NCI-H526 treated with DMSO at 0.1 percent for 48 hours (cell line): ENCODE measurements at places on chromosomes 12 and 14.

- no peak for DNase-seq
These were observed 41.0 kb upstream of the KCNJ8 start for GRCh38 chr12:21815306-21816062.

DNA sequence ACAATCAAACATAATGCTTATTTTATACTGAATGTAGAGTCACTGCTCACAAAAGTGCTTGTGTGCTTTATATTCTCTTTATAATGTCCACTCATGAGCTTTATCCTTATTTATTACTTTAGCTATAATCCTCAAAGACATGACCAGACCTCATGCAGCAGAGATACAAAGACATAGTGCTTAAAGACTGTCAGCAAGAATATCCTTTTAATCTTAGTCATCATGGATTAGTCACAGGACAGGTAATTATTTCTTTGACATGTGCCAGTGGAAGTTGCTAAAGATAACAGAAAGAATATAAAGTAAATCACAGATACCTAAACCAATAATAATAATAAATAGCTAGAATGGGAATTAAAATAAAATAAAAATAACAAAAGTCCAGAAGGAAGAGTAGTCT is 707.5 kb downstream of the BCL11B start:
- no peak for DNase-seq

GRCh38 chr14:90235179-90235976 is 21.0 kb upstream of the PSMC1 start:
- peak; percentile 73 for DNase-seq

DNA sequence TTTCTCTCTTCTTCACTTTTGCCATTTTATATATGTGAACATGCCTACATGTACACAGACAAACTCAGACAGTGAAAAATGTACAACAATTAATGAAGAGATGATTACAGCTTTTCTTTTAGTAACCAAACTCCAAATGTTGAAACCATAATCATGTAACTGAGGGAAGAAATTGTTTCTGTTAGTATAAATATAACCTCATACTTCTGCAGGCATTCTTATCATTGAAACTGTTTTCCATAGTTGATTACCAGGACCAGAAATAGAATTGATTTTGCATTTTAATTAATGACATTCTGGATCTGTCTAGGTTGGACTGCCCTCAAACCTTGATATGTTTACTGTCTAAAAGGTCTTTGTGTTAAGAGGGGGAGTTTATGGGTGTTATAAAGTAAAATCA is 3.2 kb downstream of the ANO4 start:
- no peak for DNase-seq

DNA sequence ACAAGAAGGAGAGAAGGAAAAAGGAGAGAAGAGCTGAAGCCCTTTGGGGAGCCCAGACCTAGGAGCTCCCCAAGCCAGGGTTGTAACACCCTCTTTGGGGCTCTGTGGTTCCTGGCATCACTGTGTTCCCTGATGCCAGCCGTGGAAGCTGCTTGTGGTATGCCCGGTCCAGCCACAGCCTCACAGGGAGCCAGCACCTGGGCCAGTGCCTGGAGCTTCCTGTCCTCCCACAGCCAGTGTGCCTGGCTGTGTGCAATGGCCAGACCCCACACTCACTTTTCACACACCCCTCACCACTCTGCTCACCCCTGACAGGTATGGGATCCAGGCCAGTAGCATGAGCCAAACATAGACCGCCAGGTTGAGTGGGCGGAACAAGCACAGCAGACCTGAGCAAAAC is 834.7 kb downstream of the FLRT2 start:
- no peak for DNase-seq

DNA sequence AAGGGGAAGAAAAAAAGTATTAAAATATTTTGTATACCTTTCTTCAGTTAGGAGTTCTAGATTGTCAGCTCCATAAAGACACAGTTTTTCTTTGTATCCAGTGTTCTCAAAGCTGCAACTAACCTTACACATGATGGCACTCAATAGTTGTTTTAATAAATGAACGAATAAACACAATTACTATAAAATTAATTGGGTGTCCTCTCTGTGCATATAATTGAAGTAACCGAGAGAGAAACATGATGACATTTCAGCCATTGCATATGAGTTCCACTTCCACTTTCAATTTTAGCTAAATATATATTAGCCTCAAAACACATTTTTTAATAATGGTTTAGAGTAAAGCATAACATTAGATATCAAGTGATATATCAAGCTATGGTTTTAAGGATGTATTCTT is 671.2 kb downstream of the LRFN5 start:
- no peak for DNase-seq

DNA sequence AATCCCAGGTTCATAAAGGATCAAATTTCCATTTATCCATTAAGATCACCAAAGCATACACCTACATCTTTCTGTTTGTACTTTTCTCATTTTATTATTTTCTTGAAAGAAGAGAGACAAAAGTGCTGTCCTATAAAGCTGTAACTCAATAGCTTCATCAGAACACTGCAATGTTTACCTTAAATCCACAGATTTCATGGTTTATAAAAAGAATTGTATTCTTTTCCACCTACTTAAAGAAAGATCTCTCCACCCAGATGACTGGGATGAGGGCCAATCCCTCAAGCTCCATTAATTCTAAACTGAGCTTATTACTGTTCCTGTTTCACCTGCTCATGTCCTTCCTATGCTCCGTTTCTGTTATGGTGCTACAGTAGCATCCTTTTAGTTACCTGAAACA is 470.6 kb downstream of the BCAT1 start:
- peak; percentile 64 for DNase-seq

DNA sequence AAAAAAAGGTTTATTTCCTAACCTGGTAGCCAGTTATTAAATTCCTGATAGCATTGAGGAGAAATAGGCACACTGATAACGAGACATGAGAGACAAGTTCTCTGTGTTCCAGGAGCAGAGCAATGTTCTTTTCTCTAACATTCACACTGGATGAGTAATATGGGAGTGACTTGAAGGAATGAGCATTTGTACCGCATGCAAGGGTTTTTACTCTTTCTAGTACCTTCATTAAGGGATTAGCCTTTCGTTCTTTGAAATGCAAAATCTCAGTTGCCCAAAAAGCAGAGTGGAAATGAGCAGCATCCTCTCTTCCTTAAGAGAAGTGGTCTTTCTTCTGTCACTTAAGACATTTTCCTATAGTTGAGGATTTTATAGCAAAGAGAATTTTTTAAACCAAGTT is 54.7 kb downstream of the FGD4 start:
- no peak for DNase-seq

DNA sequence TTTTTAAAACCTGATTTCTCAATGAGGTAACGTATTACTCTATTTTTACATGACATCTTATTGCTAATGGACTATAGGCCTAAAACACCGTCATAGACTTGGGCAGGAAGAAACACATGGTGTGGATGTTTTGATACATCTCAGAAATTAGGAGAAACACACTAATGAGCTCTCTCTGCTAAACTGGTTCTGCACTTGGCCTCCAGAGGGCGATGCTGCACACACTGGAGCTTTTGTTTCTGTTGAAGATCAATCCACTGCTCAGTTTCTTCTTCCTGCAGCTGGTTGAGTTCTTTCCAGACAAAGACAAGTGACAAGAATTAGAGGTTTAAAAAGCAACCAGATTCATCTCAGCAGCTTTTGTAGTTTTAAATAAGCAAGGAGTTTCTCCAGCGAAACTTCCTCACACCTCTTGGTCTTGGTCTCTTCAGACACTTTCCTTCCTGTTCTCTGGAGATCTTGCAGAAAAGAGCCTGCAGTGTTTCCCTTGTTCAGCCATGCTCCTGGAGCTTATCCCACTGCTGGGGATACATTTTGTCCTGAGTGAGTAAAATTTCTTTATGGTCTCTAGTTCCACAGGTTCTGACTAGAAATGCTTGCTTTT is 178.5 kb upstream of the OR4E1 start:
- DNase-seq, result no peak

- DNase-seq, result no peak
These were observed 68.1 kb downstream of the LRRC74A start for GRCh38 chr14:76894308-76894707.

- DNase-seq, result no peak
These were observed 1300.5 kb upstream of the TMEM132C start for GRCh38 chr12:126966498-126966897.

DNA sequence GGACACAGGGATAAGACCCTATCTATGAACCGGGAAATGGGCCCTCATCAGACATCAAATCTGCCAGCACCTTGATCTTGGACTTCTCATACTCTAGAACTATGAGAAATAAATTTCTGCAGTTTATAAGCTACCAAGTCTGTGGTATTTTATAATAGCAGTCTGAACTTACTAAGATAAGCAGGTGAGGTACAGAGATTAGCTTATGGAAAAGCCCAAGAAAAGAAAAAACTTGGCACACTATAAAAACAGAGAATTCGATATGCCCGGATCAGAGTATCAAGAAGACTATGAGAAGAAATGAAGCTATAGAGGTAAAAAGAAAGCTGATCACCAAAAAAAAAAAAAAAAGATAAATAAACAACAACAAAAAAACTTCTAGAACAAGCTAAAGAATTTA is 52.6 kb downstream of the EEA1 start:
- DNase-seq, result no peak

- peak; percentile 31 for DNase-seq
These were observed 439.9 kb downstream of the EGLN3 start for GRCh38 chr14:33510991-33511390.

GRCh38 chr12:106586278-106586802 is 3.5 kb downstream of the RFX4 start:
- no peak for DNase-seq

DNA sequence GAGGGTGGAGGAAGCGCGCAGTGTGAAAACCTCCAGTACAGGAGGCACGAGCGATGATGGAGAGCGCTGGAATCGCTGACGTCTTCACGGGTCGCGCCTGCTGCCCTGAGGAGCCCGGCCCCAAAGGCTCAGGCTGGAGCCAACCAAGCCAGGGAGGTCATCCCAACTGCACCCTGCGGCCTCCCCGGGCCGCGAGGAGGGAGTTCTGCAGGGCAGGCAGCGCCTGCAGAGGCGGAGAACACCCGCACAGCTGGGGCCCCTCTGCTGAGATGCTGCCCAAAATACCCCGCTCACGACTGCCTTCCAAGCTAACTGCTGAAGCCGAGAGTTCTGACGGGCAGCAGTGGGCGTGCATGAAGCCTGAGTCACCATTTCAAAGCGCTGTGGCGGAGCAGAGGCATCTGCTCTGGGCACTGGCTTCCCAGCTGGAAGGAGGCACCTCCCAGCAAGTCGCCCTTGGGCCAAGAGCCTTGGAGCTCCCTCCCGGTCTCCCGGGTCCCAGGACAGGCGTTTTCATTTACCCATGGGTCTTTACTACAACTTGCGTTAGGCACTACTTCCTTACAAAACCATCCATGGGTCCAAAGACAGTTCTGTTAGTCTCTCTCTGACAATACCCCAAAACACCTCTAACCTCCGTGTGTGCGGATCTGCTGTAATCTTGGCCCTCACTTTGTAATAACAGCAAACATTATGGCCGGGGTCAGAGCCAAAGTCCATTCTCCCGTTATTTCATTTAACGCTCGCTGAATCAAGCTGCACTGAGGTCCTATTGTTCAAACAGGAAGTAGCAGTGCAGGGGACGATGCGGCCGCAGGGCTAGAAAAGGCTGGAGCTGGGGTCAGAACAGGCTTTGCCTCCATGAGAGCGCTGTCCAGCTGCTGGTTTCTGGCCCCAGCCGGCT is 60.1 kb upstream of the RIMBP2 start:
- no peak for DNase-seq

GRCh38 chr12:124993626-124994436 is at the start of gene BRI3BP:
Gene BRI3BP (plus strand): TSS chr12:124993645. CDS start chr12:124993791, 146 bp downstream.
- DNase-seq, result peak; percentile 39

GRCh38 chr14:99524804-99525698 is 43.8 kb downstream of the CCNK start:
- DNase-seq, result no peak

DNA sequence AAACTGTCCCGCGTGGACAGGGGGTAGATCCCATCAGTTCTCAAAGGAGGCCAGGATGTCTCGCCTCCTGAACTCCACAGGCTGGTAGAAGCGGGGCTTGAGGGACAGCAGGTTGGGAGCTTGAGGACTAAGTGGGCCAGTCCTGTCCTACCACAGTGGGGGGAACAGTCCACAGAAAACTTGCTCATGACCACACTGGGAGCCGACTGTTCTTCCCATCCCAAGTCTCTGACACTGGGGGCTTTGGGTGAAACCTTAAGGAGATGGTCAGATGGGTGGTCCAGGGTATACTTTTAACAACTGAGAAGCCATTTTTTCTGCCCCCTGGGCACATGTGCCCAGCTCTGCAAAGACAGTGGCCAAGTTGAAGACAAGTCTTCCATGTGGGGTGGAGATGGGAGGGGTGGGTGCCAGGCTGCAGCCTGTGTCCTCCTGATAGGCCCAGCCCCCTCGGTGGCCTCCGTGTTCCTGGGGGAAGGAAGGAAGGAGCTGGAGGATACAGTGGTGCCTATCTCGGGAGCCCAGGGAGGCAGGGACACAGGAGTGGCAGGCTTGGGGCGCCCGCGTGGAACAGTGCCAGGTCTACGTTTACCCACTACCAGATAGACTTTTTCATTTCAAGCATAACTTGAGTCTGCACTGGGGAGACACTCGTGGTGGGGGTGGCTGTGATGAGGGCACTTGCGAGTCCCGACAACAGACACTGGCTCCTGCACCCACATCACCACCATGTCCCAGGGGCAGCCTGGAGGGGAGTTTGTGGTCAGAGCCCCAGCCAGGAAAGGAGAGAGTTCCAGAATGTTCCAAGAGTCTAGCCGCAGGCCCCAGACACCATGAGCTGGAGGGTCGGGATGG is 14.7 kb downstream of the RHOF start:
- no peak for DNase-seq

DNA sequence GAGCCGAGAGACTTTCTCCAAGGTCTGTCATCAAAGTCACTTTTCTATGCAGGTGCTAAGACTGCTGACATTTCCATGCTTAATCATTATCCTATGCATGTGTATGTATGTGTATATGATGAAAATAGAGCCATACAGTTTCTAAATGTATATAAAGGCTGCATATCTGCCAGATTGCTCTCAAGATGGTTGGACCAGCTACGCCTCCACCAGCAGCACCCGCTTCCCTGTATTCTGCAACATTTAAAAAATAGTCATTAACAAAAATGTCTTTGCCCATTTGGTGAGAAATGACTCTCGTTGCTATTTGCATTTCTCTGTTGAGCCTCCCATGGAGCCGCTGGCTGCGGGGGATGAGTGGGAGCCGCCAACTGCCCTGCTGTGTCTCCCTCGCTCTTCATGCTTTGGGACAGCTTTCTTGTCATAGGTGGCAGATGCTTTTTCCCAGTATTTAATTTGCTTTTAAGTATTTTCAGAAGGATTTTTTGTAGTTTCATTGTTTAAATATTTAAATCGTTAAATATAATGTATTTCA is 54.7 kb downstream of the DYNC1H1 start:
- no peak for DNase-seq

DNA sequence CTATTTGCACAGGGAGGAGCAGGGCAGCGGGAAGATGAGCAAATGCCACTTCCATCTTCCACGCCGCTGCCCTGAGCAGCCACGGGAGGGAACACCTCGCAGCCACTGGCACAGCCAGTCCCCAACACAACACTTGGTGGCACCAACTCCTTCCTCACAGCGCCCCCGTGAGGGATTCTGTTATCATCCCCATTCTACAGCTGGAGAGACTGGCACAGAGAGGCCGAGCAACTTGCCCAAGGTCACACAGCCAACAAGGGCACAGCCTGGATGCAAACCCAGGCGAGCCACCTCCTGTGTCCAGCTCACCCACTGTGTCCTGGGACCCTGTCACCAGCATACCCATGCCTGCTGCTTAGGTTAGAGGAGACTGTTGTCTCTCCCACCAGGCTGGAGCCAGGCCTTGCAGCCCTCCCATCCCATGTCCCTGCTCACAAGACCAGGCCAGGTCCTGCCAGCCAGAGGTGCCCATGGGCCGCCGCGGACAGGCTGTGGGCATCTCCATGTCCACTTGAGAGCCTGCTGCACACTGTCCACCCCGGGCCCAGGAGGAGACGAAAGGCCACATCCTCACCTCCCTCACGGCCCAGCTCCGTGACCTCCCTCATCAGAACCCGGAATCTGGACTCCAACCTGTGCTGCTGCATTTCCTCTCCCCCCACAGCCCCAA is 57.0 kb downstream of the NCOR2 start:
- DNase-seq, result peak; percentile 38
